ENCODE measurements at places on chromosomes 1 and 21.

DNA sequence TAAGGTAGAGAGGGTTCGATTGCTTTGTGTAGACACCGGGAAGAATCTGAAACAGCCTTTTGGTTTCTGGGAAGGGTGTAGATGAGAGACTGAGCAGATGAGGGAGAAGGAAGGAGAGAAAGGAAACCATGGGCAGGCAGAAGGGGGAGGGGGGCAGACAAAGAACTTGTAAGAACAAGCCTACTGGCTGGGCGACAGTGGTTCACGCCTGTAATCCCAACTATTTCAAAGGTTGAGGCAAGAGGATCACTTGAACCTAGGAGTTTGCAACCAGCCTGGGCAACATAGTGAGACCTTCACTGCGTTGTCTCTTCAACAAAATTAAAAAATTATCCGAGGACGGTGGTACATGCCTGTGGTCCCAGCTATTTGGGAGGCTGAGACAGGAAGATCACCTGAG is 106.2 kb downstream of the TM2D1 start:
- no peak for DNase-seq

DNA sequence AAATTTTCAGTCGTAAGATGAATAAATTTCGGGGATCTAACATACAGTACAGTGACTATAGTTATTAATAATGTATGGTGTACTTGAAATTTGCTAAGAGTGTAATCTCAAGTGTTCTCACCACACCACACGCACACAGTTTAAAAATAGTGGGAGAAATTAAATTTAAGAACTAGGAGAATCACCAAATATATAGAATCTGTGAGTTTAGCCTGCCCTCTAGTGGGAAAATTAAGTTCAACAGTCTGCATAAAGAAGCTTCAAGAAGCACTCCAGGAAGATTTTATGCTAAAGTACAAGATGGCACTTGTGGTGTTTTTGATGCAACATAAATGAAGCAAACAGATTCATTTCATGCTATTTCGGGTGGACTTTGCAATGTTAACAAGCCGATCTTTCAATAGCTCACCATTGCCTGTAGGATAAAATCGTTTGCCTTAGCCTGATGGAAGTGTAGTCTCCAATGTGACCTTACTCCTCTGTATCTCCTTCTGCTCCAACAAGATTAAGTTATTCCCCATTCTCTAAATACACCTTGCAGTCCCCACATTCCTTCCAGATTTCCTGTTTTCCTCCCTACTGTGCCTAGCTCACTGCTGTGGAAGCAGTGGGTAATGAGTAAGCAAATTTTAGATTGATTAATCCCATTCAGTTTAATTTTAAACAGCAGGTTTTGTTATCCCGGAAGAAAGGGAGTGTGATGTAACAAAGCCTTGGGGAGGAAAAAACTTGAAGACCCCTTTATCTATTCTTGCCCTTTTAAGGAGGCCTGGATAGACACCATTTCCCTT is 8.7 kb upstream of the PIK3C2B start:
- no peak for DNase-seq

GRCh38 chr1:16973215-16973614 is 7.2 kb downstream of the MFAP2 start:
- no peak for DNase-seq

DNA sequence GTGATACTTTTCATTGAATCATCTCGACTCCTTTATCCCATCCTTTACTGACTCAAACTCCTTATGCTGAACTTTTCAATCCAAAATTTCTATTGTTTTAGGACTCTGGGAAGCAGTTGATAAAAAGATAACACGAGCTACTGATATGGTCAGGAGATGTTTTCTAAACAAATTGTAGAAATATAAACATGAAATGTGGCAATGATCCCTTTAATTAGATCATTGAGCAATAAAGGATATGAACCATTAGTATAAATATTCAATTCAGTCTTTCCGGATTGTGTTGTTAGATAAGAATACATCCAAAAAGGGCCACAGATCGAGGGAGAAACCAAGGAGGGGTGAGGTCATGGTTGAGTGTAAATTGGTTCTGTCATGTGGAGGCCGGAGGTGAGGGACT is 88.4 kb downstream of the NID1 start:
- DNase-seq, result no peak

GRCh38 chr1:200473698-200474371 is 64.0 kb upstream of the ZNF281 start:
- peak; percentile 4 for DNase-seq

- no peak for DNase-seq
These were observed 11.0 kb downstream of the PRKCZ start for GRCh38 chr1:2061065-2061778.

All from stimulated activated CD4-positive, alpha-beta T cell treated with anti-CD3 and anti-CD28 coated beads, Interleukin-4, amount 100 ng/mL, for 4 hours (primary cell).